ENCODE measurements at places on chromosomes 3 and 15. TPM values are rescaled to one million over a fixed set of nuclear protein-coding genes. Genes with fewer than 3 reads are reported as not detected.

- no peak for DNase-seq
Observed at GRCh38 chr3:75224412-75224811, 439.7 kb upstream of the FRG2C start.

BCL6 gene
- 52.2 TPM for total RNA-seq

GRCh38 chr15:41513506-41514227 lies at the start of gene LTK:
Gene LTK (minus strand): TSS chr15:41513827. CDS start chr15:41513709, 118 bp downstream.
- DNase-seq = peak; percentile 76

- no peak for DNase-seq
Observed at GRCh38 chr3:20608054-20608738, 422.2 kb upstream of the SGO1 start.

GRCh38 chr15:87500240-87500639 lies 756.3 kb downstream of the NTRK3 start:
- no peak for DNase-seq

C3orf49 gene
- not detected for total RNA-seq

DNA sequence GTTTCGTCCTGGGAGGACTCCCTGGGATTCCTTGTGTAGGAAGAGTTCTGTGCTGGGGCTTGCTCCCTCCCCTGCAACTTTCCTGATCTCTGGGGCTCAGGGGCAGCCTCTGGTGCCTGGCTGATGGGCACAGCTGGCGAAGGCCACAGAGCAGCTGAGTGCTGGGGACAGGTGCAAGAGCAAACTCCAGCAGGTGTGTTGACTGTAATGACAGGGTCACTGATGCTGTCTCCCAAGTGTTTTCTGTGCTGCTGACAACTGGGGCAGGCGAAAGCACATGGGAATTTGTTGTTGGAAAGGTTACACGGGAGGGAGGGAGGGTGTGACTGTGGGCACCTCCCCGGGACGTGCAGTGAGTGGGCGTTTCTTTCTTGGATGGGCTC lies 21.6 kb downstream of the CPN2 start:
- no peak for DNase-seq

DNA sequence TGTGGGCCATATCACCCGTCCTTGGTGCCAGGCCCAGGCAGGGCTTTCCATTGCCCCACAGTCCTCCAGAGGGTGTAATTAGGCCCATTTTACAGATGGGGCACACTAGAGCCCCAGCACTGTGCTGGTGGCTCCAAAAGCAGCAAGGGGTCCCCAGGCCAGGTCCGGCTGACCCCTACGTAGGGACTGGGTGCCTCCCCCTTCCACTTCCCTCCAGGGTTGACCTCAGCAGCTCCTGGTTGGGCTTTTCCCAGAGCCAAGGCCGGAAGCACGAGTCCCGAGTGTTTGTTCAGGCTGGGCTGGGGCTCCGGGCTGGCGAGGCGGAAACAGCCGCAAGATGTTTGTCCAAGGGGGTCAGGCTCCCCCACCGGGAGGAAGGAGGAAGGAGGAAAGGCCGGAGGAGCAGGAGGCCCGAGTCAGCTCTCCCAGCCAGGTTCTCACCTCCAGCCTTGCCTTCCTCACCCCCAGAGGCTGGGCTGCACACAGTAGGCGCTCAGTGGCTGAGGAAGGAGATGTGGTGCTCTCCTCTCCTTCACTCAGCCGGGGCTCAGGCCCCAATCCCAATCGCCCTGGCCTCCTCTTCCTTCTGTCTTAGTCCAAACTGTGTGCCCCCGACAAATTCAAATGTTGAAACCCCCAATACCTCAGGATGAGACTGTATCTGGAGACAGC lies 17.1 kb upstream of the PLXND1 start:
- DNase-seq = peak; percentile 83

CDAN1 gene
- total RNA-seq = 15.2 TPM

PDZRN3 gene
- 20.7 TPM for total RNA-seq
